ENCODE measurements at places on chromosomes 6 and 20.

GRCh38 chr6:167668019-167668753 lies 158.5 kb upstream of the AFDN start:
- no peak for DNase-seq

- DNase-seq, result no peak
These were observed 175.8 kb upstream of the ARID1B start for GRCh38 chr6:156601152-156602065.

GRCh38 chr6:54646951-54647664 lies 199.5 kb upstream of the FAM83B start:
- DNase-seq, result no peak

- peak; percentile 26 for DNase-seq
These were observed 2.3 kb upstream of the HELZ2 start for GRCh38 chr20:63576311-63576710.

- DNase-seq, result peak; percentile 80
These were observed at the start of gene DDO for GRCh38 chr6:110415086-110415916. DDO (minus strand) TSS chr6:110415575; CDS start chr6:110413462, 2,113 bp downstream.

GRCh38 chr20:51206032-51206662 lies 183.2 kb upstream of the KCNG1 start:
- DNase-seq, result no peak

DNA sequence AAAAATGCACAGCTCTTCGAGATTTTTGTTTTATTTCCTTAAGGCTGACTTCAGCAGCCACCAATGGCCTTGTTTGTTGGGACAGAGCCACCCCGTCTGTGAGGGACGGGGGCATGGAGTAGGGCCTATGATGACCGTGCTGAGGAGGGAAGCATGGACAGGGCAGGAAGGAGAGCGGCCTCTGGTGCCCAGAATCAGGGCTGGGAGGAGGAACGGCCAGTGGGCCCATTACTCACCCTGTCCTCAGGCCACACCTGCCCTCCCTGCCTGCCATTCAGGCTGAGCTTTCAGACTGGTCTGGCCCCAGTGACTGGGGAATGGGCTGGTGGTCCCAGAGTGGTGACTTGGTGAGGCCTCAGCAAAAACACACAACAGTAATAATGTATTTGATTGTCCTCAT lies 104.4 kb downstream of the SMOC2 start:
- DNase-seq, result no peak

Measured in AG08395 (cell line).